ENCODE measurements at places on chromosomes 6 and 20.

GRCh38 chr6:166005944-166006899 is 161.4 kb downstream of the TBXT start:
- H3K27ac ChIP-seq: peak overlapping the region; percentile 39
- H3K36me3 ChIP-seq: no peaks in the 10 kb centered on the region
- DNase-seq: peak; percentile 75
- peaks cover 45% of the 10 kb centered on the region for H3K4me1 ChIP-seq

DNA sequence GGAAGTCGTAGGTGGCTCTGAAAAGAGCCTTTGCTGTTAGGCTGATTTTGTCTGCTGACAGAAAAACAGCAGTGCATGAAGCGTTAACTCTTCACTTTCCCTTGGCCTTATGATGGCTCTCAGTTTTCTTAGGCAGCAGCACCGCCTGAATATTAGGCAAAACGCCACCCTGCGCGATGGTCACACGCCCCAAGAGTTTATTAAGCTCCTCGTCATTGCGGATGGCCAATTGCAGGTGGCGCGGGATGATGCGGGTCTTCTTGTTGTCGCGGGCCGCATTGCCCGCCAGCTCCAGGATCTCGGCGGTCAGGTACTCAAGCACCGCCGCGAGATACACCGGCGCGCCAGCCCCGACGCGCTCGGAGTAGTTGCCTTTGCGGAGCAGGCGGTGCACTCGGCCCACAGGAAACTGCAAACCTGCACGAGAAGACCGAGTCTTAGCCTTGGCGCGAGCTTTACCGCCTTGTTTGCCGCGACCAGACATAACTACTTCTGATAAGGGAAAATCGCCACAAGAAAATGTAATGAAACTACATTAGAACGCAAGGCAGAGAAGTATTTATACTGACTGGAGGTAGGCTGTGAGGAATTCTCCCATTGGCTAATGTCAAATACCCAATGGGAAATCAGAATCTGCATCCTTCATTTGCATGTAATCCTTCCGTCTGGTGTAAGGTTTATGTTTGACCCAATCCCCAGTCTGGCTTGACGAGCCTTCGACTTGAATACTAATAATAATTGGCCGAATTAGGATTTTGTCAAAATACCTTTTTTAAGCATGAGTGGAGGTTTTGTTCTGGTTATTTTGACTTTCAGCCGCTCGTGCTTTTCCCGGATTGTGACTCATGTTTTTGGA is 53.9 kb upstream of the HFE start:
- H3K36me3 ChIP-seq: no peaks in the 10 kb centered on the region
- peak; percentile 54 for DNase-seq
- peak overlapping the region; percentile 69 for H3K4me3 ChIP-seq
- no peaks in the 10 kb centered on the region for H3K27me3 ChIP-seq
- peak overlapping the region; percentile 91 for H3K27ac ChIP-seq

GRCh38 chr6:116217069-116217468 is 36.8 kb downstream of the TSPYL4 start:
- no peak overlapping the region for H3K4me3 ChIP-seq
- H3K27me3 ChIP-seq: no peaks in the 10 kb centered on the region
- no peaks in the 10 kb centered on the region for H3K4me1 ChIP-seq
- DNase-seq: no peak
- peaks cover 11% of the 10 kb centered on the region for H3K36me3 ChIP-seq

GRCh38 chr6:138088326-138088762 is 18.9 kb downstream of the PERP start:
- no peaks in the 10 kb centered on the region for H3K27me3 ChIP-seq
- no peak overlapping the region for H3K4me3 ChIP-seq
- peaks cover 2% of the 10 kb centered on the region for H3K4me1 ChIP-seq
- H3K27ac ChIP-seq: no peak overlapping the region

DNA sequence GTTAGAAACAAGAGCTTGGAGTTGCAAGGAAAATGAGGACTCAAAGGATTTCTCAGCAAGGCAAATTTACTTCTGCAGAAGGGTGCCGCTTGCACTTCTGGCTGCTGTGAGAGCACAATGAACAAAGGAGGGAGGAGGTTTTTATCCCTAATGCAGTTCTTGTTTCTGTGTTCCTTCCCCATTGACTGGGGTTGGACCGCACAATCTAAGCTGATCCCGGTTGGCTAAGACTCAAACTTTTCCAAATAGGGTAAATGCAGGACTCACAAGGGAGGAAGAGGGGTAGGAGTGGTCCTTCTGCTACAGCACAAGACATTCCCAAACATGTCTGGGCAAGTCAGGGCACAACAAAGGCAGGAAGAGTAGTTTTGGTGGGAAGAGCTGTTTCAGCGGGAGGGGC is 249.6 kb upstream of the MOCS1 start:
- no peaks in the 10 kb centered on the region for H3K4me1 ChIP-seq
- no peak overlapping the region for H3K27ac ChIP-seq
- no peaks in the 10 kb centered on the region for H3K36me3 ChIP-seq
- no peak for DNase-seq
- no peak overlapping the region for H3K4me3 ChIP-seq

DNA sequence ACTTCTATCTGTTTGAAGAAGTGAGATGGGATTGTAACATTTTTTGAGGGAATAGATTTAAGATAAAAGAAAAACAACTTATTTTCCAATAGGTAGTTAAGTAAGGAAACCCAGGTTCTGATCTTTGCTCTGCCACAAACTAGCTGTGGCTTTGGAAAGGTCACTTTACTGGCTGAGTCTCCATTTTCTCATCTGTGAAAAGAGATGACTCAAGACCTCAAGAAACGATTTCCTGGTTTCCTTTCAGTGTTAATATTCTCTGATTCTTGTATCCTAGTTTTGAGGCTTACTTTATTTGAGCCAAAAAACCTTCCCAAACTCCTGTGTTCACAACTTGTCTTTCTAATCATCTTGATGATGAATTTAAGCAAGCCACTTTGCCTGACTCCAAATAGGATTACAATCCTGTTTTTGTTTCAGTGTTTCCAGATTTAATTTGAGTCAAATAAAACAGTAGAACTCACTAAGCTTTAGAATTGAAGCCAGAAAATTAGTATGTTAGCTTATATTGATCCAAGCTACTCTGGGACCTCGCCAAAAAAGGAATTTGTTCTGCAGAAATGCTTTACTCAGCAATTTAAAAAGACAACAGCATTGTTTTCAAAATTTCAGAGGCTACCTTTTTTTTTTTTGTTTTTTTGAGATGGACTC is 51.1 kb downstream of the ENPP1 start:
- no peak overlapping the region for H3K4me3 ChIP-seq
- H3K27ac ChIP-seq: no peak overlapping the region
- H3K36me3 ChIP-seq: no peaks in the 10 kb centered on the region
- H3K27me3 ChIP-seq: no peaks in the 10 kb centered on the region
- H3K4me1 ChIP-seq: no peaks in the 10 kb centered on the region
- no peak for DNase-seq

GRCh38 chr6:83313882-83314281 is 117.0 kb downstream of the ME1 start:
- H3K4me3 ChIP-seq: no peak overlapping the region
- no peaks in the 10 kb centered on the region for H3K27me3 ChIP-seq
- no peak for DNase-seq
- H3K4me1 ChIP-seq: no peaks in the 10 kb centered on the region
- no peaks in the 10 kb centered on the region for H3K36me3 ChIP-seq

DNA sequence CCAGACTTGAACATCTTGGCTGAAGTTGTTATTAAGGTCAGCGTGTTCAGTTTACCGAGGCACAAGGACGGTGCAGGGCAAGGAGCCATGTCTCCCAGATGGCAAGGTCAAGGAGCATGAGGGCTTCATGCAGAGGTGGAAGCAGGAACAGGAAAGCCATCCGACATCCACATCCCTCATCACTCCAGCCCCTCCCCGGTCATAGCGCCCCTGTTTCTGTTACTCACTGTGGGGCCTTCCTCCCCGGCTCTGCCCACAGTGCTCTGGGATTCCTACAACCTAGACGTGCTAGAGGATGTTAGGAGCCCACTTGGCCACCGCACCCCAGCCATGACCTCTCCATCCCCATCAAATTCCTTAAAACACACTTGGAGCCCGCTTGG is 146.7 kb downstream of the TTLL2 start:
- DNase-seq: no peak
- no peak overlapping the region for H3K27ac ChIP-seq
- H3K4me1 ChIP-seq: peaks cover 20% of the 10 kb centered on the region
- H3K27me3 ChIP-seq: no peaks in the 10 kb centered on the region
- H3K4me3 ChIP-seq: no peak overlapping the region
- H3K36me3 ChIP-seq: no peaks in the 10 kb centered on the region

GRCh38 chr6:72661411-72661810 is 39.5 kb downstream of the KCNQ5 start:
- H3K4me1 ChIP-seq: no peaks in the 10 kb centered on the region
- no peaks in the 10 kb centered on the region for H3K27me3 ChIP-seq
- DNase-seq: no peak
- no peaks in the 10 kb centered on the region for H3K36me3 ChIP-seq
- H3K27ac ChIP-seq: no peak overlapping the region

DNA sequence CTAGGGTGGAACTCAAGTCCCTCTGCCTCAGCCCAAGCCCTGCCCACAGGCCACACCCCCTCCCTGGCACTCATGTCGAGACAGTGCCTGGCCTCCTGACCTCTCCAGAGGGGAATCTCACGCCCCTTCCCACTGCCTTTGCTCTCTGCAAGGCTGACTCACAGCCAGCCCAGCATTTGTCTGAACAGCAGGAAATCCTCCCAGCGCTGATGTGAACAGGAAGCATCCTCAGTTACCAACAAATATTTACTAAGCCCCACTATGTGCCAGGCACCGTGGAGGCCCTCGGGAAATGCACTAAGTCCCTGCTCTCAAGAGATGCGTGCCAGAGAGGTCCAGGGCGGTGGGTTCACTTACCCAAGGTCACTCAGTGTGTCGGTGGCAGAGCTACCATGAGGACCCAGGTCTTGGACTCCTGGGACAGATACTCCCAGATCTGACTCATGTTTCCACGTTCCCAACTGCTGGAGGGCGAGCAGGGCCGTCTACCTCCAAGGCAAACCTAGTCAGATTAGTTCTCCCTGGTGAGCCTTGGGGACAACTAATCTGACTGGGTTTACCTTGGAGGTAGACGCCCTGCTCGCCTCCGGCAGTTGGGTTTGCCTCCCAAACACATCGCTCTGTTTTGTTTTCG is 7.8 kb downstream of the ADA start:
- H3K27ac ChIP-seq: peak overlapping the region; percentile 82
- H3K27me3 ChIP-seq: no peaks in the 10 kb centered on the region
- peaks cover 57% of the 10 kb centered on the region for H3K4me1 ChIP-seq
- no peak overlapping the region for H3K4me3 ChIP-seq

- H3K27ac ChIP-seq: no peak overlapping the region
- no peaks in the 10 kb centered on the region for H3K36me3 ChIP-seq
- DNase-seq: no peak
- peaks cover 8% of the 10 kb centered on the region for H3K4me1 ChIP-seq
Observed at GRCh38 chr6:32865724-32866443, 11.9 kb downstream of the PSMB9 start.

GRCh38 chr6:96923871-96924493 is 546 bp upstream of the KLHL32 start:
- DNase-seq: no peak
- no peaks in the 10 kb centered on the region for H3K36me3 ChIP-seq
- no peaks in the 10 kb centered on the region for H3K27me3 ChIP-seq
- H3K27ac ChIP-seq: peak overlapping the region; percentile 78
- H3K4me3 ChIP-seq: peak overlapping the region; percentile 61

DNA sequence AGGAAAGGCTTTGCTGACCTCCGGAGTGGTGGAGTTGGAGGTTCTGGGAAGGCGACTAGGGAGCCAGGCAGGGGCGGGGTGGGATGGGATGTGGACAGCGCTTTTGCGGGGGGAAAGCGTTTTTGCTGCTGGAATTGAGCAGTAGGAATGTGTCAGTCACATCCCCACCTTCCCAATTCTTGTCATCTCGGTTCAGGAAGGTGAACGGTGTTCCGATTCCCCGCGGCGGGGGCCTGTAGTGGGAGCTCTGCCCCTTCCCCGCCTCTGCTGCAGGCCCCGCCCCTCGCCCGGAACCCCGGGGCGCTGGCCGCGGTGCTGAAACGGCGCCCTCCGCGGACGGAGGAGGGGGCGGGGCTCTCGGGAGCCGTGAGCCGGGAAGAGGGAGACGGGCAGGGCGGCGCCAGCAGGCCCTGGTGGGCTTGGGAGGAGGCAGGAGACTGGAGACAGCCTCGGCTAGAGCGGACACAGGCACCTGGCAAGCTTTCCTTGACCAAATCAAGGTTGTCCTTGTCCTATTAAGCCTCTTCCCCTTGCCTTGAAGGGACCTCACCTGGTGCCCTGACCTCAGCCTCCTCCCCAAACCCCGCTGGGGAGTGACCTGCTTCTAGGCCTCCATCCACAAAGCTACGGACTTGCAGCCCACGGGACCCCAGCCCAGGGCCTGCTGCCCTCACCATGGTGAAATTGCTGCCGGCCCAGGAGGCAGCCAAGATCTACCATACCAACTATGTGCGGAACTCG is at the start of gene LHFPL5:
Gene LHFPL5 (plus strand): TSS at position 357 of the 741 bp plus-strand sequence. CDS start 319 bp downstream, at position 676.
- H3K4me1 ChIP-seq: no peaks in the 10 kb centered on the region
- peak; percentile 48 for DNase-seq
- peaks cover 21% of the 10 kb centered on the region for H3K27me3 ChIP-seq
- no peak within 1 kb of the TSS for H3K27ac ChIP-seq
- H3K36me3 ChIP-seq: no peaks in the 10 kb centered on the region

DNA sequence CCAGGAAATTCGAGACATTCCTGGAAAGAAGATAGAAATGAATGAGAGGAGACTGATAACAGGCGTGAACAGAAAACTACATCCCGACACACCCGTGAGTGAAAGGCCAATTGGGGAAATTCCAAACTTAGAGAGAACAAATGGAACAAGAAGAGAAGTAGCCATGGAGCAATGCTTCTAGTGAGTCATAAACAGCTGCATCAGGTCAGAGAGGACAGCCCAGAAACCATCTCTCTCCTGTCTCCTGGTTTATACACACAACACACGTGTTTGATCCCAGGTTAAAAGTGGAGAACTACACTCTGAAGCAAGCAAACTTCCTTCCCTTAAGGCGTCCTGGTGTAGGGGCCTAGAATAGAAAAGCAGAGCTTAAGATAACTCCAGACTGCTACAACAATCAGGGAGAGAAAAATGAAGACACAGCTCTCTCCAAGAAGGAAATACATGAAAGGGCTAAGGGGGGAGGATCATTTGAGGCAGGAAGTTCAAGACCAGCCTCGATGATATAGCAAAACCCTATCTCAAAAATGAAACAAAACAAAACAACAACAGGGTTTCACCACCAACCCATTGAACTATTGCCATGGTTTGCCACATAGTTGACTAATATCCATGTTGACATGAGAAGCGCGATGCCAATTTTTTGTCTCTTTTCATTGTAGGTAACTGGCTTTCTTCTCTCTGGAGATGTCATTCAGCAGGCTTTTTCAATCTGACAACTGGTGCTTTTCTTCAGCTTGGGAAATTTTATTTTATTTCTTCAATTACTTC is 26.9 kb downstream of the NRN1 start:
- DNase-seq: no peak
- H3K4me3 ChIP-seq: no peak overlapping the region
- no peaks in the 10 kb centered on the region for H3K36me3 ChIP-seq
- H3K27ac ChIP-seq: no peak overlapping the region

DNA sequence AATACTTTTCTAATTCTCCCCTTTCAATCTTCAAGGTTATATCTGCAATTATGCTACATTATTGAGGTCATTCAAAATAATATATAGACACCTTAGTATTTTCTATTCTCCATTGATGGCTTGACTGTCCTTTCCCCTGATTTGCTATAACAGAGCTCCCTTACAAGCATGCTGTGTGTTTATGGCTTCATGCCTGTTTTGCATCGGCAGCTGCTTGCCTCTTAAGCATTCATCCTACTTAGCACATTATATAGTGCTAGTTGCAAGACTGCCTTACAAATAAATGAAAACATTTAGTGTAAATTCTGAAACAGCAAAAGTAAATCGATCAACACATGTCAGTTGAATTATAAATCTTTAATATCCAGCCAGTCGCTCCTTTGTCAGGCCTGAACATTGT is 476.2 kb upstream of the POU3F2 start:
- H3K36me3 ChIP-seq: no peaks in the 10 kb centered on the region
- no peak overlapping the region for H3K27ac ChIP-seq
- H3K4me1 ChIP-seq: no peaks in the 10 kb centered on the region
- H3K27me3 ChIP-seq: no peaks in the 10 kb centered on the region
- H3K4me3 ChIP-seq: no peak overlapping the region

Measured in heart right ventricle (tissue), 16 donors.